Hepatocyte (in vitro differentiated cells): ENCODE measurements at places on chromosomes 6 and 20.

DNA sequence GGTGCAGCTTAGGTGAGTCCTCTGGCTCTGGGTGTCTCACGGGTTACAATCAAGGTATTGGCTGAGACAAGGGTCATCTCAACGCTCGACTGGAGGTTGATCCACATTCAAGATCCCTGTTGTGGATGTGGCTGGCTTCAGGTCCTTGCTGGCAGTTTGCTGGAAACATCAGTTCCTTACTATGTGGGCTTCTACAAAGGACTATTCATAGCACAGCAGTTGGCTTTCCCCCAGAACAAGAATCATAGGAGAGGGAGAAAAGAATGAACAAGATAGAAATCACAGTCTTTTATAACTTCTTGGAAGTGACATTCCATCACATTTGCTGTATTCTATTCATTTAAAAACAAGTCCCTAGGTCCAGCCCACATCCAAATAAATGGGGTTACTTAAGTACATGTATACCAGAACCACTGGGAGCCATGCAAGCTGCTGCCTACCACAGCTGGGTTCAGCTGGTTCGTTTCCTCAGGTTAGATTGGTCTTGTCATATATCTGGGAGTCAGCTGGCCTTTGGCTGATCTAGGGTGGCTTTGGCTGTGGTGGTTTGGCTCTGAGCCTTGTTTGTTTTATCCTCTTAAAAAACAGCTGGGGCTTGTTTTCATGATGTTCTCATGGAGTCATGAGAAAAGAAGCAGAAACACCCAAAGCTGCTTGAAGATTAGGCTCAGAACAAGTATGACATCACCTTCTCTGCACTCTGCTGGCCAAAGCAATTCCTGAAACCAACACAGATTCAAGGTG is 433.2 kb upstream of the SPTLC3 start:
- no peaks in the 10 kb centered on the region for H3K36me3 ChIP-seq
- no peaks in the 10 kb centered on the region for H3K27me3 ChIP-seq
- peaks cover 15% of the 10 kb centered on the region for H3K4me1 ChIP-seq
- peak; percentile 68 for DNase-seq
- H3K4me3 ChIP-seq, result no peak overlapping the region

- H3K27me3 ChIP-seq, result no peaks in the 10 kb centered on the region
- H3K4me3 ChIP-seq, result no peak overlapping the region
- no peaks in the 10 kb centered on the region for H3K36me3 ChIP-seq
- peaks cover 11% of the 10 kb centered on the region for H3K4me1 ChIP-seq
- no peak overlapping the region for H3K27ac ChIP-seq
- DNase-seq, result no peak
These were observed 222.9 kb downstream of the TTLL2 start for GRCh38 chr6:167547751-167548150.

GRCh38 chr20:21981179-21981578 is 275.7 kb downstream of the PAX1 start:
- H3K27ac ChIP-seq, result peak overlapping the region; percentile 83
- no peaks in the 10 kb centered on the region for H3K27me3 ChIP-seq
- H3K4me3 ChIP-seq, result no peak overlapping the region
- H3K36me3 ChIP-seq, result no peaks in the 10 kb centered on the region

- H3K4me3 ChIP-seq, result no peak overlapping the region
- DNase-seq, result no peak
- H3K27me3 ChIP-seq, result no peaks in the 10 kb centered on the region
These were observed 33.7 kb upstream of the PPP1R3G start for GRCh38 chr6:5051394-5051793.

- H3K27ac ChIP-seq, result no peak overlapping the region
- DNase-seq, result no peak
- H3K36me3 ChIP-seq, result no peaks in the 10 kb centered on the region
- H3K4me1 ChIP-seq, result no peaks in the 10 kb centered on the region
- no peak overlapping the region for H3K4me3 ChIP-seq
These were observed 2.6 kb upstream of the IPCEF1 start for GRCh38 chr6:154359161-154359574.

- H3K27me3 ChIP-seq, result no peaks in the 10 kb centered on the region
- no peak overlapping the region for H3K27ac ChIP-seq
- no peak overlapping the region for H3K4me3 ChIP-seq
- no peaks in the 10 kb centered on the region for H3K36me3 ChIP-seq
- H3K4me1 ChIP-seq, result no peaks in the 10 kb centered on the region
- DNase-seq, result no peak
These were observed 374.2 kb downstream of the EPHA7 start for GRCh38 chr6:93045156-93045555.

DNA sequence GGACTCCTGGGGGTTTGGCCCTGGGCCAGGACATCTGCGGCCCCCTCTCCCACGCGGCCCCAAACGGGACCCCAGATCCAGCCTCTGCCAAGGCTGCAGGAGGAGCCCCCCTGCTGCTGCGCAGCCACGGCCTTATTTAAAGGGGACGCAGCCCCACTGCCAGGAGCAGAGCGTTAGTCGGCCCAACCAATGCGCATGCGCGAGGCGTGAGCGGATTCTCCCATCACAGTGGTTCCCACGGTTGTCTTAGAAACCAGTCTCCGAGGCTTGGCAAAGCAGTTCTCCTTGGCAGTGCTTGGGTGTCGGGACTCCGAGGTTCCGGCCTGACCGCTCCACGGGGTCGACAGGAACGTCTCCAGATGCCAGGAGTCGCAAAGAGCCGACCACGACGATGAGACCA is 288.3 kb upstream of the ZNF337 start:
- H3K27me3 ChIP-seq, result no peaks in the 10 kb centered on the region
- H3K36me3 ChIP-seq, result no peaks in the 10 kb centered on the region
- no peak overlapping the region for H3K27ac ChIP-seq
- no peak overlapping the region for H3K4me3 ChIP-seq

GRCh38 chr6:35473850-35474130 is 5.6 kb downstream of the RPL10A start:
- H3K27ac ChIP-seq, result no peak overlapping the region
- H3K4me1 ChIP-seq, result peaks cover 20% of the 10 kb centered on the region
- no peaks in the 10 kb centered on the region for H3K27me3 ChIP-seq
- DNase-seq, result no peak
- H3K36me3 ChIP-seq, result no peaks in the 10 kb centered on the region

GRCh38 chr6:6696867-6697531 is 108.5 kb downstream of the LY86 start:
- peaks cover 18% of the 10 kb centered on the region for H3K4me1 ChIP-seq
- H3K27ac ChIP-seq, result peak overlapping the region; percentile 60
- no peaks in the 10 kb centered on the region for H3K36me3 ChIP-seq
- peak; percentile 81 for DNase-seq
- no peaks in the 10 kb centered on the region for H3K27me3 ChIP-seq
- no peak overlapping the region for H3K4me3 ChIP-seq

- H3K4me3 ChIP-seq, result no peak overlapping the region
- H3K36me3 ChIP-seq, result no peaks in the 10 kb centered on the region
These were observed 38.3 kb downstream of the HNF4A start for GRCh38 chr20:44393608-44394451.

- no peaks in the 10 kb centered on the region for H3K4me1 ChIP-seq
- DNase-seq, result no peak
- H3K27me3 ChIP-seq, result no peaks in the 10 kb centered on the region
- H3K36me3 ChIP-seq, result no peaks in the 10 kb centered on the region
These were observed 44.5 kb downstream of the PXDC1 start for GRCh38 chr6:3707024-3707423.

GRCh38 chr20:8127553-8128255 is 4.4 kb upstream of the PLCB1 start:
- no peak for DNase-seq
- H3K4me3 ChIP-seq, result no peak overlapping the region
- no peaks in the 10 kb centered on the region for H3K36me3 ChIP-seq

GRCh38 chr6:69942485-69942884 is 76.1 kb downstream of the COL19A1 start:
- H3K4me3 ChIP-seq, result no peak overlapping the region
- no peak overlapping the region for H3K27ac ChIP-seq
- no peaks in the 10 kb centered on the region for H3K27me3 ChIP-seq
- no peak for DNase-seq
- no peaks in the 10 kb centered on the region for H3K36me3 ChIP-seq

DNA sequence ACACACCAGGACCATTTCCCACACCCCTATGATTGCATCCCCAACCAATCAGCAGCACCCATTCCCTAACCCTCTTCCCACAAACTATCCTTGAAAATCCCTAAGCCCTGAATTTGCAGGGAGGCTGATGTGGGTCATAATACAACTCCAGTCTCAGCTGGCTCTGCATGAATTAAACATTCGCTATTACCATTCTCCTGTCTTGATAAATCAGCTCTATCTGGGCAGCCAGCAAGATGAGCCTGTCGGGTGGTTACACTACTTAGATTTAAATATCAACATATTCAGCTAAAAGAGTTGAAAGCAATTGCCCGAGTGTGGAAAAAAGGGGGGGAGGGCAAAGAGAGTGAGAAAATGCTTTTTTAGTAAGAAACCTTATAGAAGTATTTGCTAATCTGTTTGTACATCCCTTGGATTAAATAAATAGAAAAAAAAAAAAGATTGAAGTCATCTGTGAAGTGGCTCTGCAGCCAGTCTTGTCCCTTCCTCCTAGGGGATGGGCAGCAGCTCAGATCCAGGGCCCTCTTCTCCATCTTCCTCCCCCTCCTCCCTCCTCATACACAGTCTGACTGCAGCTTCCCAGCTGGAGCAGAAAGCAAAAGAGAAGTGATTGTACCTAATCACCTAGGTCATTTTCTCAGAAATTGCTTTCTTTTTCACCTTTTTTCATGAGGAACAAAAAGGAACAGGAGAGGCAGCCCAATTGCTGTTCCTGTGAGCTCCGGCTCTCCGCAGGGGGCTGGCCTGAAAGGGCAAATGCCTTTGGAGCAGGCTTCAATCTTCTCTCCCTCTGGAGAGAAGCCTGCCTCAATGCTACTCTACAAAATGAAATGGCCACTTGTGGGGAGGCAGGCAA is 356.6 kb upstream of the SULF2 start:
- no peak overlapping the region for H3K4me3 ChIP-seq
- no peaks in the 10 kb centered on the region for H3K27me3 ChIP-seq
- no peaks in the 10 kb centered on the region for H3K36me3 ChIP-seq
- no peak overlapping the region for H3K27ac ChIP-seq
- DNase-seq, result no peak
- no peaks in the 10 kb centered on the region for H3K4me1 ChIP-seq

DNA sequence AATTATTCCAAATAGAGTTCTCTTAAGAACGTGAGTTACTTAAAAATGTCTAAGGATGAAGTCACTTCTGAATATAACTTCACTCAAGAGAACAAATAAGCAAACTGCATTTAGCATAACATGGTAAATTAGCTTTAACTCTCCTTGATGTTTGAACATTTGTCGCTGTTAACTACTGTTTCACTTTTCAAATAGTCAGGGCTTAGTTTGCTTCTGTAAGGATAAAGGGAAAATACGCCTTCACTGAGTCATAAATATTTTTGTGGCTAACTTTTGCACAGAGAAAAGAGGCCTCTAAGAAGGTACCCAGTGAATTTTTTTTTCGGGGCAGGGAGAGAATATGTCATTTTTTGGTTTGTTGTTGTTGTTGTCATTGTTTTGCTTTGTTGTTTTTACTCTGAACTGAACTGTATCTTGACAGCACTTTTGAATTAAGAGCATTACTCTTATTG is 8.1 kb downstream of the PTPN1 start:
- peak overlapping the region; percentile 61 for H3K27ac ChIP-seq
- no peaks in the 10 kb centered on the region for H3K27me3 ChIP-seq
- H3K4me3 ChIP-seq, result no peak overlapping the region
